ENCODE measurements at places on chromosomes 1 and 21. TPM values are rescaled to one million over a fixed set of nuclear protein-coding genes. Genes with fewer than 3 reads are reported as not detected.

DNA sequence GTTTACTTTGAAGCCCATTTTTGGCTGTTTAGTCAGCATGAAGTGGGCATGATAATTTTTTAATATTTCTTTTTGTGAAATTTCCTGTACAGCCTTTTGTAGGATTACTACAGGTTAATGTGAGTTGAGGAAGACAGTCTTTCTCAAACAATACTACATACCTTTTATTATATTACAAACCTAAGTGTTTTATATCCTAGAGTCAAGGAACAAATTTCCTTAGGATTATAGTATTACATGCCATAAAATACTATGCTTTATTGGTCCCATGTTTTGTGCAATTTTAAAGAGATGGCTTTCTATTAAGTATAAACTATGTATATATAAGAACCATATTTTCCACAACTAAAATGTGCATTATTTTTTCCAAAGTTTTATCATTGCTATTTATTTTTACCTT is 9.2 kb upstream of the CHAF1B start:
- no peak for DNase-seq

DNA sequence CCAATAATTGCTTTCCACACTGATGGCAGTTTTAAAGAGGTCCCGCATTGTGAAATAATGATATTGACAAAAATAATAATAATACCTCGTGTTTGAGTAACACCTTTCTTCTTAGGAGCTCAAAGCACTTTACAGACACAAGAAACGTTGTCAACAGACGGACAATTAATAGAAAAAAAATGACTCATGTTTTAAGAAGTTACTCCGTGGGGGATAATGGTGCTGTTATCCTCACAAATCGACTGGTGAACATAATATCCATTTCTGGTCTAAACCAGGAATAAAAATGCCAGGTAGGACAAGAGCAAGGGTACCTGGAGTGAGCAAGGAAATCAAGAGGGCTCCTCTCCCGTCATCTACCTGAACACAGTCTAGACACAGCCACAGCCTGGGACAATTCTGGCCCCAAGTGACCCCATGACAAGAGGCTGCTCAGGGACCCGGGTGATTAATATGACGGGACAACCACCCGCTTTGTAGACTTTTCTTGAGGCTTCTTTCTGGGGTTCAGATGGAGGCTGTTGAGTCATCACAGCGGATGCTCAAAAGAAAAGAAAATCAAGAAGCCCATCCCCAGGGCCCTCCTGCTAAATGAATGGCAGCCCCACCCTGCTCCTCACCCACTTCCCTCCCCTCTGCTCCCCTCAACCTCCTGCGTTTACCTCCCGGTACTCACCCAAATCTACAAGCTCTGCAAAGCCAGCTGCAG is 146.2 kb upstream of the IRF2BP2 start:
- DNase-seq, result no peak

DNA sequence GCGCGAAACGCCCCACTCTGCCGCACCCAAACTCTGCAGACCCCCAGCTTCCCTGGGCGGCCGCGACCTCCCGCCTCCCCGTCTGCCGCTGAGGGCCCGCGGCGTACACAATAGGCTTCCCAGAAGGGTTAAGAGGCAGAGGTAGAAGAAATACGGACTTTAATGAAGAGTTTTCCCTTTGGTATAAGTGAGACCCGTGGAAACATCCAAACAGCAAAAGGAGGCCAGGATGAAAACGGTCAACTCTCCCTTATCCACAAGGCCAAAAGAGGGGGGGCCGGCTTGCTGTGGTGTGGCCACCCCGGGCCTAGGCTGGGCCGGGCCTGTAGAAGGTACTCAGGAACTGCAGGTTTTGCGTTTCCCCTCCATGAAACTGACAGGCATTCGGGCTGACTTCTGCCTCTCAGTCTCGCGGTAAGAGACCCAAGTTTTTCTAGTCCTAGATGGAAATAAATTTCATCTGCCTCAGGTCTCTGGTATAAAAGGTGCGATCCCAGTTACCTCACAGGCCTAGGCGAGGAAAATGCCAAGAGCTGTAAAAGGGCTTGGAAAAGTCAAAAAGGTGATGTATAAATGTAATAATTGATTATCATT is 671 bp upstream of the PYGO2 start:
- no peak for DNase-seq

DNA sequence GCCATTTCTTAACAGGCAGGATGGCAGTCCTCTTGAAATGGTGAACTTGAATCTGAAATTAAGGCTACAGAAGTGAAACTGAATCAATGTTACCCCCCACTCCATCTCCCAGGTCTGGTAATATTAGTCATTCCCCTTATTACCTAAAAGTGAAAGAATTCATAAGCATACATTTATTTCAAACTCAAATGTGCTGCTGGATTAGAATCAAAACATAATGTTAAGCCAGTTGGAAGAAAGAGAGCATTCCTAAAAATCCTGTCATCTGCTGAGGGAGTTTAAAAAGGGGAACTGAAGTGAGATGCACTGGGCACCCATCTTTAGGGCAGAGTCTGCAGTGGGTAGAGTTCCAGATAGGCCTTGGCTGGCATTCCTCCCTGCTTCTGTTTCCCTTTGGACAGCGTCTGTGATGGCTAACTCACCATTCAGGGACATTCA is 17.4 kb downstream of the KIAA0319L start:
- DNase-seq, result no peak

- no peak for DNase-seq
Observed at GRCh38 chr1:94806441-94806871, 13.7 kb upstream of the SLC44A3 start.

DNA sequence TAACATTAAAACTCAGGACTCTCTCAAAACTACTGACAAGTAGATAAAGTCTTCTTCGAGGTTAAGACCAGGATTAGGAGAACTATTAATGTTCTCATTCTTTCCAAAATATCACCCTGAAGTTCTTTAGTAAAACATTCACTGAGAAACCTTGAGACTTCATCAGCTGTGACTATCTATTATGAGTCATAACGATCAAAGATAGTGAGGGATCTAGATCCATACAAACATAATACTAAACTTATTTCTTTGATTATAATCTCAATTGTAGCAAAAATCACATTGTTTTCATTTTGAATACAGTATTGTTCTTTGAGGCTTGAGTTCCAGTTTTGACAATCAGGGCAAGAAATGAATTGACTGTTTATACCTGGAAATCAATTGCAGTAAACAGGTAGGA is 11.1 kb downstream of the PYHIN1 start:
- no peak for DNase-seq

- DNase-seq, result no peak
Observed at GRCh38 chr1:78553859-78554258, 63.1 kb downstream of the PTGFR start.

DNA sequence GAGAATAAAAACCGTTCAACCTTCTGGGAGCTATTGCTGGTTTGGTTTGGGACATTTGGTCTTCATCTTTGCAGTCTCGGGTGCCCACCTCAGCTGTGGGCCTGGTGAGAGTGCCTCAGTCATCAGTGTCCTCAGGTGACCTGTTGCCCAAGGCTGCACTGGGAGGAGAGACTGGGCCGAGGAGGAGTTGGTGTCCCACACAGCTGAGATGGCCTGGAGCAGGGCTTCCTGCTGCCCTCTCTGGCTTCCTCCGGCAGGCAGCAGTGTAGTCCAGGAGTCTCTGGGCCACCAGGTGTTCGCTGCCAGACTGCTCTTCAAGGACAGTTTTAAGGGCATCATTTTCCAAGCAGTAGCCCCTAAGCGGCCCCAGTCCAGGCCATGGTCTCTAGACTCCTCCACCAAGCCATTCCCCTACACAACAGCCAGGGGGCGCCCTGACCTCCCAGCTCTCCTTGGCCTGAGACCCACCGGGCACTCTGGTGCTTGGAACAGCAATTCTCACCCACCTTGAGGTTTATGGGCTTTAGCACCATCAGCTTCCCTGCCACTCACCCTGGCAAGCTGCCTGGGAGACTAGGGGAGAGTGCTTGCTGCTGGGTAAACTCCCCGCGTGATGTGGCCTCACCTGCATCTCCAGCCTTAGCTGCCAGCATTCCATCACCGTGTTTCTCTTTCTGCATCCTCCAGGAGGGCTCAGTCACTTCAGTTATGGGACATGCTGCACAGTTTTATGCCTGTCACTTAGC is 9.1 kb upstream of the SYTL1 start:
- DNase-seq, result no peak

GRCh38 chr1:210257698-210258529 is 25.3 kb downstream of the SERTAD4 start:
- DNase-seq, result no peak

GRCh38 chr1:40276122-40276521 is 18.1 kb downstream of the ZMPSTE24 start:
- DNase-seq, result no peak

GRCh38 chr1:106676021-106676420 is 380.5 kb upstream of the PRMT6 start:
- no peak for DNase-seq

GRCh38 chr1:166062421-166063070 is 104.3 kb downstream of the FAM78B start:
- DNase-seq, result no peak

- peak; percentile 44 for DNase-seq
Observed at GRCh38 chr1:68231627-68232288, 565 bp downstream of the WLS start.

- no peak for DNase-seq
Observed at GRCh38 chr1:240417317-240417716, 194.6 kb downstream of the GREM2 start.

Gene UMODL1
- polyA plus RNA-seq, result 0.67 TPM

Gene NME7
- 24.2 TPM for polyA plus RNA-seq

Gene PRCC
- polyA plus RNA-seq, result 61.3 TPM

Gene CA6
- not detected for polyA plus RNA-seq

All from large intestine (tissue), 12 donors.